Subcutaneous adipose tissue (tissue), 4 donors: ENCODE measurements at places on chromosomes 4 and X. TPM values are rescaled to one million over a fixed set of nuclear protein-coding genes. Genes with fewer than 3 reads are reported as not detected.

The GLRA3 gene
- total RNA-seq = not detected

The ADAM29 gene
- not detected for total RNA-seq

The CTAG2 gene
- total RNA-seq = not detected

The XIAP gene
- total RNA-seq = 33.7 TPM

The ARHGAP36 gene
- not detected for total RNA-seq

The YY2 gene
- 2.4 TPM for total RNA-seq

The LAP3 gene
- total RNA-seq = 94.2 TPM

The VCX3B gene
- not detected for total RNA-seq

The G3BP2 gene
- total RNA-seq = 62.3 TPM

The MMGT1 gene
- 30.5 TPM for total RNA-seq

The MAGEA10 gene
- total RNA-seq = not detected

The SLITRK2 gene
- total RNA-seq = 1.3 TPM

The HMGN5 gene
- total RNA-seq = 5.3 TPM

The RFC1 gene
- total RNA-seq = 37.3 TPM

The SGCB gene
- total RNA-seq = 30.4 TPM

The F9 gene
- total RNA-seq = not detected

The ADRA2C gene
- total RNA-seq = 3.3 TPM

The FGFBP1 gene
- total RNA-seq = not detected

The AFAP1 gene
- 28.3 TPM for total RNA-seq

The RAB33A gene
- total RNA-seq = not detected

The CABS1 gene
- total RNA-seq = not detected
